ENCODE measurements at places on chromosomes 1 and 21.
A peak's percentile ranks its signal among the peaks of the same experiment; 100 is the strongest.

DNA sequence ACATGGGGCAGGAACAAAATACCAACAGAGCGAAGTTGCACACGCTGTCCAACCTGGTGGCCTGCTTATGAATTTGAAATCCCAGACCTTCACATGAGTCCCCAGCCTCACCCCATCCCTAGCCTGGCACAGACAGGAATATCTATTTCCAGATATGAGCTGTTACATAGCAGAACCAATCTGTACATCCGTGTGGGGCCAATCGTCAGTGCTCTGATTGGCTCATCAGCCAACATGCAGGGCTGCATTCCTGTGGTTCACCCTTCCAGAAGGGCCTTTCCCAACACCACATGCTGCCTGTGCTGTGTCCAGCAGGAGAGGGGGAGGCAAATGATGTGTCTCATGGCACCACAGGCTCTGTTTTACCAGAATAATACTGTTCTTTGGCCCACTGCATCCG is 31.3 kb downstream of the CCN1 start:
- DNase-seq = peak; percentile 100

DNA sequence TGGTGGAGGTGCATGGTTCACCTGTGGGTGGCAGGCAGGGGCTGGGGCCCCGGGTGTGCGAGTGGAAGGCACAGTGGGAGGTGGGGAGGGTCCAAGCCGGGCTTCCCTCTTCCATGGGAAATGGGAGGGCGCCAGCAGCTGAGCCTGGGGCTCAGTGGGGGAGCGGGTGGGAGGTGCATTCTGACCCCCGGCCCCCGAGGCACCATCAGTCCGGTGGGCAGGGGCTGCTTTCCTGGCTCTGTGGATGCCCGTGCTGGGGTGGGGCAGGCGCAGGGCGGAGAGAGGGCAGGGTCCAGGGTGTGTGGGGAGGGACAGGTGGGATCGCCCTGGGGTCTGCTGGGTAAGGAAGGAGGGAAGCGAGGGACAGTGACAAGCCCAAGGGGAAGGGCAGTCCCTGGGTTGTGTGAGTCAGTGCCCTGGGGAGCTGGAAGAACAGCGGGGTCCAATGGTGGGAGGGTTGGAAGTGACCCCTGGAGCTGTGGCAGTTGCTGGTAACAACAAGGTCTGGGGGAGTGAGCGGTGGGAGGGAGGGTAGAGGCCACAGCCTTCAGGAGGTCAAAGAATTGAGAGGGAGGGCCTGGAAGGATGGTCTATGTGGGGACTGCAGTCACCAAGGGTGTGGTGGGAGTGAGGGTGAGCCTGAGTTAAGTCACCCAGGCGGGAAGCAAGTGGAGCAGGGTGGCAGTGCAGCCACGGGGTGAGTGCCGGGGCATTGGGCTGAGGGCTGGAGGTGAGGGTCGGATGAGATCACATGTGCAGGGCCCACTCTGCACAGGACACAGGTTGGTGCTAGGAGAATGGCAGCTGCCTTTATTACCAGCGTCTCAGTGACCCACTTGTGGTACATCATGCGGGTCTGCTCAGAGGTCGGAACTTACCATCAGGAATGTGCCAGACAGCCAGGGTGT is 29.6 kb downstream of the LHX4 start:
- no peak for DNase-seq

DNA sequence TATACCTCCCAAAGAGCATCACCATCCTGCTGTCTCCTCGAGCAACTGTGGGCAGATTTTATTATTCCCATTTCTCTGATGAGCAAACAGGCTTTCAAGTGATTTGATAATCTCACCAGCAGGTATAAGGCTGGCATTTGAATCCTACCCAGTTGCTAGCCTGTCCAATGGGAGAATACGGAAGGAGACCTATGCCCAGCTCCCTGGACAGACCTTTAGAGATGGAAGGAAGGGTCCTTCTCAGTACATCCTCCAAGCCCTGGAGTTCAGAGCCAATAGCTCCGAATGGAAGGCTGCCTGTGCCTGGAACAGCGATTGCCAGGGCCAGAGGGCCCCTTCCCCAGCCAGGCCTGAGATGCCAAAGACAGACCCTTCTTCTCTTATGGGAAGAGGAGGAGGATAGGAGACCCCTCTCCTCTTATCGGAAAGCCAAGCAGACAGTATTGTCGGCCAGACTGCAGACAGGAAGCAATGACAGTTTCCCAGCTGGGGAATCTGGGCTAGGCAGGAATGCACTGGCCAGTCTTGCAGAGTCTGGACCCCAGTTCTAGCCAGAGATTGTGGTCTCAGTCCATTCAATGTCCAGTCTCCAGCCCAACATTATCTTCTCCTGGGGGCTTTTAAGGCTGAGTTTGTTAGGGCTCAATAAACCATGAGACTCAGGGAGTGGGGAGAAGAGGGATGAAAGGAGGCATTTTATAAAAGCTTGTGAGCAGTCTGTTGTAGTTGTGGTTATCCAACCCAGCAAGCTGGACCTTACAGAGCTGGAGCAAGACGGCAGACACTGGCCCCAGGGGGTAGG is 2.0 kb downstream of the IFFO2 start:
- no peak for DNase-seq

DNA sequence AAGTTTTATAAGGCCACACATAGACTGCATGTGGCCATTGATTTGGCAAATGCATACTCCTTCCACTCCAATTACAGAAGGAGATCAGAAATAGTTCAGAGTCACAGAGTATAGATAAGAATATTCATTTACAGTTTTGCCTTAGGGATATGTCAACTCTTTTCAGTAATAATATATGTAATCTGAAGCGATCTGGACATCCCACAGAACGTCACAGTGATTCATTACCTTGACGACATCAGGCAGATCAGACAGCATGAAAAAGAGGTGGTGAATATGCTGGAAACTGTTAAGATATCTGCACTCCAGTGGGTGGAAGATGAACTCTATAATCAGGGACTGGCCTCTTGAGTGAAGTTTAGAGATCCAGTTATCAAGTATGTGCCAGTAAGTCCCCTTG is 240.4 kb downstream of the DPYD start:
- DNase-seq = no peak

DNA sequence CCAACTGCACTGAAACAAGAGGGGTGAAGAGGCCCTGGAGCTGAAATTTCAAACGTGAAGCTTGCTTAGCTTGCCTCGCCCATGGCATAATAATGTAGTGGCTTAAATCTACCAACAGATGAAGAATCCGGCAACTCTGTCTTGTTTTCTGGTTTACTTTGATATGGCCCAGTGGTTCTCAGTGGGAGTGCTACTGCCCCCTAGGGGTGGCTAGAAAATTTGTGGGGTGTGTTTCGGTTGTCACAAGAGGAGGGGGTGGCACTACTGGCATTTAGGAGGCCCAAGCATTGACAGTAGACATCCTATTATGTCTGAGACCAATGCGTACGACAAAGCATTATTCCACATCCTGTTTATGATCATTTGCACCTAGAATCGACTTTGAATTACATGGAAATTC is 51.9 kb upstream of the C8B start:
- no peak for DNase-seq

DNA sequence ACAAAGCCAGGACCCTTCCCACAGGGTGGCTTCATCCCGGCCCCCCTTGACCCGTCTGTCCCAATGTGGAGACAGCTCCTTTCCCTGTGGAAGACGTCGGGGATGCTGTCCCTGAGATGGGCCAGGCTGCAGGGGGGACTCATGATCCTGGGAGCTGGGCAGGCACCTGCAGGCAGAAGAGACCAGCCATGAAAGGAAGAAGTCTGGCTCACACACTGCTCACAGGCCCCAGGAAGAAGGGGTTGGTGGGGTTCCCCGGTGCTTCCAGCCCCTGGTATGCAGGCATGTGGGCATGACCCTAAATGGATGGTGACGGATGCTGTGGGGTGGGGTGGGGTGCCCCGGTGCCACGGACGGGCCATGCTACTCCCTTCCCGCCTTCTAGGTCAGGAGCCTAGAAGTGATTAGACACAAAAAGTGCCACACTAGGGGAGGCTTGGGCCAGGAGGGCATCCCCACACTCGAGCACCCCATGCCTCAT is 8.3 kb downstream of the ACTRT2 start:
- no peak for DNase-seq

GRCh38 chr1:5985250-5985649 is 7.0 kb downstream of the NPHP4 start:
- DNase-seq = no peak

GRCh38 chr1:24912376-24913273 is 17.5 kb downstream of the RUNX3 start:
- no peak for DNase-seq

GRCh38 chr1:38201431-38201830 is 154.8 kb upstream of the POU3F1 start:
- no peak for DNase-seq

DNA sequence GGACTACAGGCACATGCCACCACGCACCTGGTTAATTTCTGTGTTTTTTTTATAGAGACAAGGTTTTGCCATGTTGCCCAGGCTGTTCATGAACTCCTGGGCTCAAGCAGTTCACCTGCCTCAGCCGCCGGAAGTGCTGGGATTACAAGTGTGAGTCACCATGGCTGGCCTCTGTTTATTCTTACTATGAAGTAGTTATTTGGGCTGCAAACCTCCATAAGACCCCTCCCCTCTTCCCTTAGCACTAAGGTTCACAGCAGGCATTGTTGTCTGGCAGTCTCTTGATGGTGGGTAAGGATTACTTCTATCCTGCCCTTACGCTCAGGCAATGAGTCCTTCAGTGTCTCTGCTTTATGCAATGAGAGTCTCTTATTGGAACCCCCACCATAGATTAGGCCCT is 51.8 kb downstream of the ANGPTL1 start:
- DNase-seq = no peak

DNA sequence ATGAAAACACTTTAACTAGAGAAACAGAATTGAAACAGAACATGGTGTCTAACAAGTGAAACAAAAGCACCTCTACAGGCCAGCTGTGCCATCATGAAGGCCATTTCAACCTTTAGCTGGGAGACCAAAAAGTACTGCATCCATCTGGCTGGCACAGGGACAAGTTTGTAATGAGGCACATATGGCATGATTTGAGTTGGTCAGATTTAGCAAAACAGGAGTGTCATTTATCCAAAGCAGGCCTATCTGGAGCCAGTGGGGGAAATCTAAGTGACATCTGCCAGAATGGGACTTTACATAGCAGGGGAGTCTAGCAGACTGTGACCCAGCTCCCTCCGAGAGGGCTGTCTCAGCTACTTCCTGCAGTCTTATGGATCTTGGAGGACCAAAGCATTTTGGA is 51.9 kb downstream of the DNTTIP2 start:
- no peak for DNase-seq

- DNase-seq = peak; percentile 30
These were observed 28.7 kb upstream of the SLC45A3 start for GRCh38 chr1:205709059-205709398.

GRCh38 chr21:29378832-29379231 is 80.1 kb downstream of the BACH1 start:
- no peak for DNase-seq

- DNase-seq = no peak
These were observed 1.3 kb downstream of the TGFBR3 start for GRCh38 chr1:91884459-91885212.

DNA sequence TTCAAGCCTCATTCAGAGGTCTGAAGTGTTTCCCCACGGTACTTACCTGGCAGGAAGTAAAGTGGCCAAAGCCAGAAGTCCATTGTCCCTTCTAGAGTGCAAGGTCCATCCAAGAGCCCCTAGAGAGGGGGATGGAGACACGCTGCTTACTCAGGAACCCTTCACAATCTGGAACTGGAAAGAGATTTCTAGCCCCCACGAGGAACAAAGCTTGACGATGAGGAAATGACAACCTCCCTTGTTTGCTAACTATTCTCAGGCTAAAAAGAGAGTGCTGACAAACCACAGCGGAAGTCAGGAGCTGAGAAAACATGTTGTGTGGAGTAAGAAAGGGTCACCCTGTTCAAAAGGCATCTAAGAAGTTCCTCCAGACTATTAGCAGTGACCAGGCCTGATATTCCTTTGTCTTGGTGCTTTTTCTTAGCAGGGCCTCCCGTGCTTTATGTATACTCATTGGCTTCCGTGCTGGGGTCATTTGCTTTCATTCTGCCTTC is at the start of gene FCMR:
FCMR (minus strand) TSS at position 170 of the 494 bp plus-strand sequence; CDS start at position 83, 87 bp downstream.
- no peak for DNase-seq

- DNase-seq = no peak
These were observed 44.8 kb downstream of the PCNT start for GRCh38 chr21:46368533-46369285.

DNA sequence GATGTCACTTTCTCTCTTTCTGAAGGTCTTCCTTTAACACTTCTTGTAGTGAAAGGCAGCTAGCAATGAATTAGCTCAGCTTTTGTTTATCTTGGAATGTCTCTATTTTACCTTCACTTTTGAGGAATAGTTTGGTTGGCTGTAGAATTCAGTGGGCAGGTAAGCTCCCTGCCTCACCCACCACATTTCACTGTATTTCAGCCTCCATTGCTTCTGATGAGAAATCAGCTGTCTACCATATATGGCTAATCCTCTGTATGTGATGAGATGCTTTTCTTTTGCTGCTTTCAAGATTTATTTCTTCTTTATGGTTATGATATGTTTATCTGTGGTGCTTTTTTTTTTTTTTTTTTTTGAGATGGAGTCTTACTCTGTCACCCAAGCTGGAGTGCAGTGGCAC is 70.1 kb downstream of the MRPL39 start:
- DNase-seq = no peak

- no peak for DNase-seq
These were observed 550.6 kb downstream of the MATN1 start for GRCh38 chr1:30172757-30173156.

DNA sequence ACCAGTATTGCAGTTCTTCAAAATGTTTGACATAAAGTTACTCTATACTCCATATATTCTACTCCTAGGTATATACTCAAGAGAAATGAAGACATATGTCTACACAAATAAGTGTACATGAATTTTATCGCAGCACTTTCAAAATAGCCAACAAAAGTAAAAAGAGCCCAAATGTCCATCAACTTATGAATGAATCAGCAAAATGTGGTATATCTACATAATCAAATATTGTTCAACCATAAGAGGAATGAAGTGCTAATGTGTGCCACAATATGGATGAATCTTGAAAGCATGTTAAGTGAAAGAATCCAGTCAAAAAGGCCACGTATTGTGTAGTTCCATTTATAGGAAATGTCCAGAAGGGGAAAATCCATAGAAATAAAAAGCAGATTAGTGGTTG is 98.6 kb upstream of the F3 start:
- DNase-seq = no peak

DNA sequence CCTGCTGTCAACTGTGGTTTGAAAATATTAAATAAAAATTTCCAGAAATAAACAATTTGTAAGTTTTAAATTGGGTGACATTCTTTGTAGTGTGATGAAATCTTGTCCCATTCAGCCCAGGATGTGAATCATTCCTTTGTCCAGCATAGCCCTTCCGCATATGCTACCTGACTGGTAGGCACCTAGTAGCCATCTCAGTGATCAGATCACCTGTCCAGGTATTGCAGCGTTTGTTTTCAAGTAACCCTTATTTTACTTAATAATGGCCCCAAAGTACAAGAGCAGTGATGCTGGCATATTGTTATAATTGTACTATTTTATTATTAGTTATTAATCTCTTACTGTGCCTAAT is 351.6 kb upstream of the B3GALT2 start:
- no peak for DNase-seq

GRCh38 chr1:178238722-178239510 is 145.0 kb downstream of the RASAL2 start:
- DNase-seq = peak; percentile 99

- no peak for DNase-seq
These were observed 2.1 kb downstream of the PCP4L1 start for GRCh38 chr1:161260376-161261260.

- DNase-seq = no peak
These were observed 3.2 kb downstream of the CFH start for GRCh38 chr1:196655071-196655470.
